Stimulated activated CD8-positive, alpha-beta memory T cell treated with anti-CD3 and anti-CD28 coated beads, Interleukin-2, amount 100 ng/mL, for 48 hours (primary cell): ENCODE measurements at places on chromosomes 11 and 22.

DNA sequence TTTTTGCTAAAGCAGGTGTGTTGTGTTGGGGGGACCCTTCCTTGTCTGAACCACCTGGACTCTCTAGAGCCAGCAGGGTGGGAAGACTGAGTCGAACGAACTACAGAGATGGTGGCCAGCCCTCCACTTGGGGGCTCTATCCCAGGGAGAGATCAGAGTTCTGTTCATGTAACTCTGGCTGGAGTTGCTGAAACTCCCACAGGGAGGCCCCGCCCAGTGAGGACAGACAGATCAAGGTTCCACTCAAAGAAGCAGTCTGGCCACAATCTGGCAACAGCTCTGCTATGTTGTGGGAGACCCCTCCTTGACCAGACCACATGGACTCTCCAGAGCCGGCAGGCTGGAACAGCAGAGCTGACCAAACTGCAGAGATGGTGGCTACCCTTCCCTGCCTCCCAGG, 20.2 kb upstream of the OR5AK2 start:
- no peak for DNase-seq

GRCh38 chr11:2509481-2510001, 64.7 kb downstream of the KCNQ1 start:
- no peak for DNase-seq

GRCh38 chr22:40263191-40263590, 83.1 kb upstream of the ADSL start:
- DNase-seq, result no peak

- DNase-seq, result no peak
These were observed 118.4 kb downstream of the RBFOX2 start for GRCh38 chr22:35910003-35910769.

DNA sequence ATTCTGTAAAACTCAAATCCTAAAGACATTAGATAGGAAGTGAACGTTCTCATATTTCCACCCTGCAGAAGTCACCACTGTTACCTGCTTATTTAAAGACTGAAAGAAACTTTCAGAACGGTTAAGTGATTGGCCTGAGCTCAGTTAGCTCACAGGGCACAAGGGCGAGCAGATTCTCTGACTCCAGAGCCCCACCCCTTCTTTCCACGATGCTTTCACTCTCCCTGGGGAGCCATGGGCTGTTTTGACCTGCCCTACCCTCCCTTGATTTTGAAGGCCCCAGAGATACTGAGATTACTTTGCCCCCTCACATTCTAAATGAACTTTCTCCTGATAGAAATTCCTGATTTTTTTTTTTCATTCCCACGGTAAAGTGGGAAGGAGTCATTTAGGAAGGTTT, 33.9 kb downstream of the ARHGAP1 start:
- DNase-seq, result no peak

DNA sequence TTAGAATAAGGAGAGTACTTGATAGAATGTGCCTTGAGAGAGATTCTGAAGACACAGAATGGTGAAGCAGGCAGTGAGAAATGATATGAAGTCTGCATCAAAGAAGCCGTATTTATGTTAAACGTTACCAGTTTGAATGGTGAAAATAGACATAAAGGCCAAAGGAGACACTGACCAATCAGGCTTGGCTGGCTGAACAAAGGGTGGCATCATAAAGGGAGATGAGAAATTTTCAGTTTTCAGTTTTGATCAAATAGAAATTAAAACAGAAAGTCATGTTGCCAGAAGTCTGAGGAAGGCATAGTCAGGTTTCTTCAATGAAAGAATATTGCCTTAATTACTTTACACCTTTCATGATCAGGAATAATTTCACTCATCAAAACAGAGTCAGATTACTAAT, 6.6 kb downstream of the OR51F1 start:
- DNase-seq, result no peak

GRCh38 chr22:48838376-48838775, 989.3 kb downstream of the BRD1 start:
- no peak for DNase-seq

- peak; percentile 13 for DNase-seq
These were observed 11.7 kb downstream of the TECTA start for GRCh38 chr11:121112498-121113455.

DNA sequence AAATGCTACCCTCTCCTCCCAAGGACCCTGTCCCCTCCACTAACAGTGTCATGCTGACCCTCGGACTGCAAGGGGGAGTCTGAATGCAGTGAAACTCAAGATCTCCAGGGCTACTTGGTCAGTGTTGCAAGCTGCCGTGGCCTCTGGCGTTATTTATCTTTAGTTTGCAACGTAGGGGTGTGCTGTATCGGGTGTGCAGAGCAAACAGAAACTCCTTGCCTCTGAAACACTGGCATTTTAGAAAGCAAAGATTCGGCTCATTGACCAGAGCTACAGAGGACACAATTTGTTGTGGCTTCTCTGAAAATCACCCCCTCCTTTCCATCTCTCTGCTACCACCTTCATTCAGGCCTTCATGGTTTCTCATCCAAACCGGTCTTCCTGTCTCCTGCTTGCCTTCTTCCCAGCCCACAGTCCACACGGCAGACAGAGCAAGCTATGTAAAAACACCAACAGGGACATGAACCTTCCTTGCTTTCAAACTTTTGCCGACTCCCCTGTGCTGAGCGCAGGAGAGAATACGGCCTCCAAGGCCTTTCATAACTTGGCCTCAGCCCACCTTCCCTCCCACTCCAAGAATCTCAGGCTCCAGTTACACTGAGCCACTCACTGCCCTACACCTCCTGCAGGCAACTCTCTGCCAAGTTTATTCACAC, 14.9 kb downstream of the FZD4 start:
- no peak for DNase-seq

DNA sequence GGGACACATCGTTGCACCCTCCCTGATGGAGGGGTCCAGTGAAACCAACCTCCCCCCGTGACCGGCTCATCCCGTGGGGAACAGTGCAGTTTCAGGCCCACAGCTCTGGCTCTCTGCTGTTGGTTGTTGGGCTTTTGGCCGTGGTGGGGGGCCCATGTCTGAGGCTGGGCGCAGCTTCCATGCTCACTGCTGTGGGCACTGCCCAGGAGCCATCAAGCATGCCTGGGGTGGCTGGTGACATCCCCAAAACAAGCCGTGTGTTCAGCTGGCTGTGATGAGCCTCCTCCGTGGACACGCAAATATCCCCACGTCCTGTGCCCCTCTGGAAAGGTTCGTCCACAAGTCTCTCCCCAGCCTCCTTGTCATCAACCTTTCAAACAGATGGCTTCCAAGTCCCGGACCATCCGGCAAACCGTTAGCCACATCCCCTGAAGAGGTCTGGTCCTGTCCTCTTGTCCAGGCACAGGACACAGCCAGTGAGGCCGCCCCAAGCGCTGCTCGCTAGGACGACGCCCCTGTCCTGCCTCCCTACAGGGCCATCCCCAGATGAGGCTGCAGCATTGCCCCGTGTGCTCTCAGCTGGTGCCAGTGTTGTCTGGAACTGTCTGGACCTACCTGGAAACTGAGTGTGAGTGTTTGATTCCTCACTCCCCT, 29.4 kb upstream of the BRSK2 start:
- no peak for DNase-seq

DNA sequence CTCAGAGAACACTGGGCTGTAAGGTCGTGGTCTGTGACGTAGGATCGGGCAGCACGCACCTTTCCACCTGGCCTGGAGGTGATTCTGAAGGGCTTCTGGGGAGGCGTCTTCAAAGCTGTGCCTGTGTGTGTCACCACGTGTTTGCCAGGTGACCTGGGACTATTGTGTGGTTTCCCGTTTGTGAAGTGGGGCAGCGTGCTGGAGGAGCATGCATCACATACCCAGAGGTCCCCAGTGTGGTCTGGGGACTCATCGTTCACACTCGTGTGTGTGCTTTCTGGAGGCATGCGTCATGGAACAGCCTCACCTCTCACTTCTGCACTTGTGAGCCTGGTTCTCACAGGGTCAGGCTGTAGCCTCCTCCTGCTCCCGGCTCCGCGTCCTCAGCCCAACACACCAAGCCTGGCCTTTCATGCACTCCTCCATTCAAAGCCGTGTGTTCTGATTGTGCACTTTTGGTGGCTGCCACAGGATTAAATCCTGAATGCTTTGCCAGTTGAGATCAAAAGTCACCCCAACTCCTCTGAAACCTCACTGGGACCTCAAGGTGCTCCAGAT, 106.3 kb downstream of the KCNQ1OT1 start:
- no peak for DNase-seq

- DNase-seq, result no peak
These were observed 15.1 kb upstream of the CYTH4 start for GRCh38 chr22:37267135-37267587.

DNA sequence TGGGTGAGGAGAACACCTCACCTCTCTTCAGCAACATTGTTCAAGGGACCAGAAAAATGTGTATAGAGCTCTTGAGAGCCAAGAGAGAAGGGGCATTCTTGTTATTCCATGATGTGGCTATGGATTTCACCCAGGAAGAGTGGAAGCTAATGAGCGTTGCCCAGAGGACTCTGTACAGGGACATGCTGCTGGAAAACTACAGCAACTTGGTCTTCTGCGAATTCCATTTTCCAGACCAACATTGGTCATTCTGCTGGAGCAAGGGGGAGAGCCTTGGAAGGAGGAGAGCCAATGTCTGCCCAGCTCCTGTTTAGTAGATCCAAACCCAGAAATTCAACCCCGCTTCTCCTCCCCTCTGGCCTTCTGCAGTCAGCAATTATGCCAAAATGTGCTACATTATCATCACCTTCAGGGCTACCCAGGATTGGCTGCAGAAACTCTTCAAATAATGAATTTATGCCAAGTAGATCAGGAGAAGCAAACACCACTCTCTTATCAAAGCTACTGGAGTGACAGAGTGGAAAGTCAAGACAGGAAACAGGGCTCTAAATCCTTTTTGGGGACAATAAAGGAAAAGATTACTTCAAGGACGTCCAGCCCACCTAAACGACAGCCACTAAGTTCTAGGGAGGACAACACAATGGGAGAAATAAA, 707.5 kb upstream of the LUZP2 start:
- DNase-seq, result no peak

GRCh38 chr11:109222761-109223160, 199.2 kb upstream of the C11orf87 start:
- no peak for DNase-seq

GRCh38 chr11:92790366-92790765, 179.1 kb upstream of the MTNR1B start:
- no peak for DNase-seq

DNA sequence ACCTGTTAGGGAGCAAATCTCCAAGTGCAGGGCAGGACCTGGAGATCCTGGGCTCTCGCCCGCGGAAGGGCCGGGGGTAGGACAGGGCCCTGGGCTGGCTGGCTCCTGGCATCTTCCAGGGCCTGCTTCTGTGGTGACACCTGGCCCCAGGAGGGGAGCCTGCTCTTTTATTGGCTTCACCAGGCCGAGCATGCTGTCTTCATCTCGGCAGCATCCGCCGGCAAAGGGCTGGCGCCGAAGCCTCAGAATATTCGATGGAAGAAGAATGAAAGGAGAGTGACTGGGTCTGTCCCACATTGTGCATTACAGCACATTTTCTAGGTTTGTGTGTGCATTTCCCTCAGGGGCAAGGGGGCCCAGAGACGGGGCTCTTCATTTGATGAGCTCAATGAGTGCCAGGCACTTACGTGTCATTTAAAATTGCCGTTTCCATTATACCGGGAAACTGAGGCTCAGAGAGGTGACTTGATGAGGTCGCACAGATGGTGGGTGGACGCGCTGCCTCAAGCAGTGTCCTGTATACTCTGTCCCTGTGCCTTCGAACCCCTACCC, 70.0 kb downstream of the RBX1 start:
- DNase-seq, result no peak

DNA sequence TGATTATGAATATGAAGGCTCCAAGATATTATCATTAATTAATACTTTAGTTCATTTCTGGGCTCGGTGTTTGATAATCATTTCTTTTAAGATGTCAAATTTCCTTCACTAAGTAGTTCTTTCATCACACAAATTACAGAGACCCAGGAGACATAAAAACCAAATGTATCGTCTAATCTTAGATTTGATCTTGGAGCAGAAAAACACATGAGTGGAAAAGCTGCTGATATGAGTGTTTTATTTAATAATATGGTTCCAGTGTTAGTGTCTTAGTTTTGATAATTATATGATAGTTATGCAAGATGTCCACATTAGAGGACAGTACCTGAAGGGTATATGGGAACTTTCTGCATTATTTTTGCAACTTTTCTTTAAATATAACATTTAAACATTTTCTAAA, 494.5 kb upstream of the RAG2 start:
- DNase-seq, result no peak

DNA sequence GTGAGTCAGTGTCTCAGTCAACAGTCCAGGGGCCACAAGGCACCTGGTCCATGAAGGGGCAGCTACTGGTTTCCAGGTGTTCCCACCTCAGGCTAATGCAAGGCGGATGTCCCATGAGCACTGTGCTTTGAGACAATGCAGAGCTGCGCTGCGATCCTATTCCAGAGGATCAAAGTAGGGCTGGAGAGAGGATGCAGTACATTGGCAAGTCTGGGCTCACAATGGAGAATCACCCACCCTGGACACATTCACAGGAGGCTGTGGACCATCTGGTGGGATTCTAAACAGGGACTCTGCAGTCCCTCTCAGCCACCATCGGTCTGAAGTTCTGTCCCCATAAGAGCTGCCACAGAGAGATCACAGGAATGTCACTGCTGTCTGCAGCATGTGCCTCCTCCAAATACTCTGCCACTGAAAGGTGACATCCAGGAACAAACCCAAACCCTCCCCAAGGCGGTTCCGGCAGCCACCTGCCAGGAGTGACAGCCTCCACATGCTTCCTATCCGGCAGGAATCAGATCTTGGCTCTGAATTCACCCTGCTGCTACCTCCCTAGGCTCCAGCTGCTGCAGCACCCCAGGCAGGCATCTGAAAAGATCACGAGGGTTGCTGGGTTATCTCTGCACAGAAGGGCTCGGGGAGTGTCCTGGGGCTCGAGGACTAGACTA, 45.3 kb upstream of the SERPIND1 start:
- DNase-seq, result no peak

- DNase-seq, result peak; percentile 27
These were observed 92.7 kb downstream of the SGSM3 start for GRCh38 chr22:40463017-40463631.

GRCh38 chr22:26435327-26436093, 6.5 kb downstream of the ASPHD2 start:
- no peak for DNase-seq

DNA sequence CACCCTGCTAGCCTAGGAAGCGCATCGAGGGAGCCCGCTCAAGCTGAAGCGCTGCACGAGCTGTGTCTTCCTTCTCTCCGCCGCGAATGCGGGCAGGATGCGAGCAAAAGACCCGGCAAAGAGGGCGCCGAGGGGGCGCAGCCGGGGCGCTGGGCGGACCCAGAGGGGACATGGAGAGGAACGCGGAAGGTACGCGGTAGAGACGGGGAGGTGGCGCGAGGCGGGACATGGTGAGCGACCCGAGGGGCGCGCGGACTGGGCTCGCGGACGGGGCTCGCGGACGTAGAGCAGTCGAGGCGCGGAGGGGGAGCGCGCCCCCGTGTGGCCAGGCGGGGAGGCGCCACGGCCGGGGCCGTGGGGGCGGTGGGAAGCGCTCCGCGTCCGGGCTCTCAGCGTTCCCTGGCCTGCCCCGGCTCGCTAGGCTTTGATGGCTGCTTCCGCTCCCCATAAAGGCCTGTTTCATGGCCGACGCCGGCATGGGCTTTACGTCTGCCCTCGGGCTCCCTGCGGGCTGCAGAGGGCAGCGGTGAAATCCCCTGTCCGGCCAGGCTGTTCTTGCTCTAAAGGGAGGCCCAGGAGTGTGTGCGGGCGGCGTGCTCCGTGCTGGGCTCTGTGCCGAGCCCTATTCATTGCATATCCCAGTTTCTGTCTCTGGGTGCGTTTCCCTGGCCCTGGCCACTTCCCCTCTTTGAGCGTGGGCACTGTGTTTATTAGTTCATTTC, 31.2 kb upstream of the TRIM29 start:
- DNase-seq, result peak; percentile 35
